MV-4-11 (cell line): ENCODE measurements at places on chromosomes 7 and 10.

- DNase-seq, result peak; percentile 53
These were observed 9.9 kb downstream of the ZNF511 start for GRCh38 chr10:133318494-133319127.

GRCh38 chr10:51000164-51000563 is 74.1 kb upstream of the PRKG1 start:
- no peak for DNase-seq

- no peak for DNase-seq
These were observed 5.6 kb upstream of the CYP3A4 start for GRCh38 chr7:99789441-99790070.

GRCh38 chr10:26334932-26335573 is 103.1 kb upstream of the APBB1IP start:
- DNase-seq, result peak; percentile 74

DNA sequence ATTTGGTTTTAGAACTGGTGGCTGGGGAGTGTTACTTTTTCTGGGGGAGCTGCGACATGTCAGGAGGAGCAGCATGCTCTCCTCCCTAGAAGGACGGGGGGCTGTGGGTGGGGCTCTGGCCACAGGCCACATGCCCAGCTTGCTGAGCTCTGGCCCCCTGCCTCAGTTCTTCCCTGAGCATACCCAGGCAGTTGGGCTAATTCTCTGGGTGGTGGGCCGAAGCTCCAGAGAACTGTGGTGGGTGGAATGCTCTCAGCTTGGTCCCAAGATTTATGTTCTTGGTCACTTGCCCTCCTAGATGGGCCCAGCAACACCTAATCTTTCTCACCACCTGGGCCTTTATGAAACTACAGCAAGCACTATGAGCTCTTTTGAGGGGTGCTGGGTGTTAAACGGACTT is 5.1 kb upstream of the ZNF775 start:
- DNase-seq, result no peak

- no peak for DNase-seq
These were observed 86.3 kb downstream of the LCOR start for GRCh38 chr10:96918214-96919002.

GRCh38 chr7:101990811-101991418 is 173.5 kb downstream of the CUX1 start:
- peak; percentile 94 for DNase-seq

DNA sequence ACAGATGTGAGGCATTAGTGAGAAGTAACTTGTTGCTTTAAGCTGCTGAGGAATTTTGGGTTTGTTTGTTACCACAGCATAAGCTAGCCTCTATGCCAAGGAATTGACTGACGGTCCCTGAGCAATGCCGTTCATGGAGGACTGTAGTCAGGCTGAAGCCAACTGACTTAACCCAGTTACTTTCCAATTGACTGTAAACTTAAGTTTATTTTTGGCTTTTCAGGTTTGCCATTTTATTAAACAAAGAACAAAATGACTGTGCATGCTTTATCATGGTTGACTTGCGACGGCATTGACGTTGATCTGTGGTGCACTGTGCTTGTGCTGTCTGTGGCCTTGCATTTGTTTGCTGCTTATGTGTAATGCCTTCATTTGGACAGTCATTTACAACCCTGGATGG is 53.5 kb downstream of the DNAJB9 start:
- DNase-seq, result no peak
